ENCODE measurements at places on chromosomes 1 and 21.

DNA sequence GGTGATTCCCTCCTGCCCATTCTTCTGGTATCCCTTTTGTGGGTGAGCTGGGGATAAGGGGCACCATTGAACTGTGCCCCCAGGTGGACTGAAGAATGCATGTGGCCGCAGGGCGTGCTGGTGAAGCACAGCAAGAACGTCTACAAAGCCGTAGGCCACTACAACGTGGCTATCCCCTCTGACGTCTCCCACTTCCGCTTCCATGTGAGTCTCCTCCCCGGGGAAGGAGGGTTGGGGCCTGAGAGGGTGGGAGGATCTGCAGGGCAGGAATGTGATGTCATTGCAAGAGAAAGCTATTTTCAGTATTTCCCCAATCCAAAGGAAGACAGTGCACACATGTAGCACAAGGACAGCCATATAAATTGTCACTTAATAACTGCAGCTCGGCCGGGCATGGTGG is 7.5 kb upstream of the KPNA6 start:
- no peak for DNase-seq

GRCh38 chr1:41677620-41678019 is 193.1 kb upstream of the EDN2 start:
- no peak for DNase-seq

DNA sequence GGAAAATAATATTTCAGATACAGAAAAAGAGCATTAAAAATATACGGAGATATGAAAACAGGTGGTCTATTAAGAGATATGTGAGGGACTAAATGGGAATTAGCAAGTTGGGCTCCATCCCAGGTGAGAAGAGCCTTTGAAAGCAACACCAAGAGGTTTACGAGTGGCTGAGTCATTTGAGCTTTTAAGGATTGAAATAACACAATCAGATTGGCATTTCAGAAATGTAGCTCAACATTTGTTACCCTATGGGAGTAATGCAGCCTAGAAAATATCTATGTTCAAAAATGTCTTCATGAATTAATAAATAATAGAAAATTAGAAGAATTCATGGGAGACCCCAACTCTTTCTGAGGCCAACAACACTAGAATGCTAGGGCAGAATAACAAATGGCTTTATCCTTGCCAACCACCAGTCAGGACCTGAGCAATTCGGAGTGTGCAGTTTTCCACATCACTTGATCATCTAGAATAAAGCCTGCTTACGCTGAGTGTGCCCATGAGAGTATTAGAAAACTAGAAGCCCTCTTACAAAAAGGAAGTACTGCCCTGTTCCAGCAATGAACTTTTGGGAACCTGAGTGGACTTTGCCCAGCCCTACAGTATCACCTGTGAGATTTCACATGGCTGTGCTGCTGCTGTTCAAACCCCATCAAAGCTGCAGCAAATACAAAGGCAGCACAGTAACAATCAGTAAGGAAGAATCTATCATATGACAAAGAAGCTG is 538.0 kb upstream of the CAMK1G start:
- no peak for DNase-seq

- no peak for DNase-seq
Observed at GRCh38 chr21:38881131-38881530, 75.4 kb downstream of the ETS2 start.

- DNase-seq, result peak; percentile 15
Observed at GRCh38 chr1:36609241-36610027, 126.7 kb upstream of the CSF3R start.

DNA sequence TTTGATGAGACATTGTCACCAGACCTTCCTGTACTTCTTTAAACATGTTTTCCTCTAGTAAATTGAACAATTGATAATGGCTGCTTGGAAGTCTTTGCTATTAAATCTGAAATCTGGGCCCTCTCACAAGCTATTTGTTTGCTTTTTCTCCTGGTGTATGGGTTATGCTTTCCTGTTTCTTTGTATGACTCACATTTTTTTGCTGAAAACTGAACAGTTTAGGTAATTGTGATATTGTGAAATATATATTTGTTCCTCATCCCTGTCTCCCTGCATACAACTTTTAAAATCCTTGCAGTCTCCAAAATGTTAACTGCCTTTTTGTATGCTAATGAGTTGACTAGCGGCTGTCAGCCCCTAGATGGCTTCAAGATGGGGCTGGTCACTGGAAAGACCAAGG is 61.6 kb downstream of the MAP3K21 start:
- DNase-seq, result no peak
